ENCODE measurements at places on chromosomes 3 and 15.

DNA sequence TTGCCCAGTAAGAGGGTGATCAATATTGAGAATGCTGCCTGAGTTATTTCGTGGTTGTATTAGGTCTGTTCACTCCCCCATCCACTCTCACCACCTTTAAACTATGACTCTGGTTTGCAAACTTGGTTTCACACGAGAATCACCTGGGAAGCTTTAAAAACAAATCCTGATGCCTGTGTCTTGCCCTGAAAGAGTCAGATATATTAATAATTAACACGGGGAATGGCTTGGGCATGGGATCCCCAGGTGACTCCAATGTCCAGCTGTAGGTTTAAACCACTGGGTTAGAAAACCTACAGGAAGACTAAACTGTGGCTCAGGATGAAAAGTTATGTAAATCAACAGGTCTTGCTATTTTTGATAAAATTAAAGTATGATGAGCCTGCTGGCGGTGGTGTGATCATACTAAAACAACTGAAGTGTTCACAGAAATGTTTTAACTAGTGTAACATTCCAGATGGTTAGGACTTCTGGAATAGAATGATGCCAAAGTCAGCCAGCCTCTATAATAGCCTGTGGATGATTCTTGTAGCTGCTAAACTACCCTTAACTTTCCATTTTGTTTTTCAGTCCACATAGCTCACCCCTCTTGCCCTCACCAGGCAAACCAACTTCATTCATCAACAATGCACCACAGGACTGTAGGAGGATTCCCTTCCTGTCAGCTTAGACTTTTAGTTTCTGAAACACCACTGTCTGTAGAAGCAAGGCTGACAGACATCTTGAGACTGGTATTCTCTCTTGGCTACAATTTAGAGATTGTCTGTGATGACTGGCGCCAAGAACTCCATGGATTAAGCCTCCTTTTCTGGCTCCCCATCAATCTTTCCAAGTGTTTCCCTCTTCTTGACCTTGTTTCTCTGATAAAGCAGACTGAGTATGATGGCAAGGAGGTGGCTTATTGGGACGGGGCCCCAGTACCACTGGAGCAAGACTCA, 119.1 kb upstream of the ADAMTS9 start:
- no peak for DNase-seq

DNA sequence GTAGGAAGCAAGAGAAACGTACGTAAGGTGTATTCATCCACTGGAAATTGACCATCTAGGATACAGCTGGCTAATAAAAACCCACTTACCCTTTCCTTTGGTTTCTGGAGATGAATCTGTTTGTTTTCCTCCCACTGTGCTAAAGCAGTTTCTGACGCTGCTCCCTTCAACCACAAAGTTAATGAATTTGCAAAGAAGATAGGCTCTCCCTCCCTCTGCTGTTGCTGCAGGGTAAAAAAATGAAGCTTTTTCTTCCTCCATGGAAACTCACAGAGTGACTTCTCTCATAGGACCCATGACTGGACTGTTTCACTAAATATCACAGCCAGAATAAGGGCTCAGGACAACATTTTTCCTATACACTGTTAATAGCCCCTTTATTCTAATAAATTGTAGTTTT, 172.1 kb upstream of the LRRN1 start:
- no peak for DNase-seq

- DNase-seq, result no peak
Observed at GRCh38 chr3:49711489-49711888, 8.0 kb downstream of the AMIGO3 start.

- DNase-seq, result no peak
Observed at GRCh38 chr3:50254577-50255250, 14.2 kb upstream of the SEMA3B start.

DNA sequence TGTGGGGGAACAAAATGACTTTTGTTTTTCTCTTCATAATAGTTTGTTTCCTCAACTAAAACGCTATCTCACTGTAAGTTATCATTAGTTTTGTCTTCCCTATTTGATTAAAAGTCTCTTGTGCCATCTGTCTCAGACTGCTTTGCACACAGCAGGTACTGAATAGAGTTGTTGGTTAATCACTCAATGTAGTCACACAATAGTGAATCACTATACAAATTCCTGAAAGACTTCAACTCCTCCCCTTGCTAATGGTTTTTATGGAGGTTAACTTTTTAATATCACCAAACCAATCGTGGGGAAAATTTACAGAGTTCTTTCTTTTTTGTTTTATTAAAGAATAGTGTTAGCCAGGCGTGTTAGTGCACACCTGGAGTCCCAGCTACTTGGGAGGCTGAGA, 2.6 kb upstream of the NGLY1 start:
- no peak for DNase-seq

GRCh38 chr3:17195856-17196604, 311.3 kb downstream of the PLCL2 start:
- DNase-seq, result peak; percentile 5

GRCh38 chr3:187986514-187986934, 167.4 kb upstream of the LPP start:
- DNase-seq, result no peak

- DNase-seq, result no peak
Observed at GRCh38 chr3:152302521-152303021, 33.8 kb downstream of the MBNL1 start.

DNA sequence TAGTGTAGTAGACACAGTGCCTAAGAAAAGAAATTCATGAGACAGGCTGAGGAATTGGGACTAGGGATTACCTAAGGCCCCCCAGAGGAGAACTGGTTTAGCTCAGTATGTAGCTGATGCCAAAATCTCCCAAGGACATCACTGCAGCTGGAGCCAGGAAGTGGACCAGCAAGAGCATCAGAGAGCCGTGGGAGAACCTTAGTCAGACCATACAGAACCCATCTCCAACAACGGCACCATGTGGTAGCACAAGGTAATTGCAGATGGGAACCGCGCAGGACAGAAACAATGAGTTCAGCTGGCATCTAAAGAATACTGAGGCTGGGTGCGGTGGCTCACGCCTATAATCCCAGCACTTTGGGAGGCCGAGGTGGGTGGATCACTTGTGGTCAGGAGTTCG, 81.7 kb downstream of the WNT5A start:
- DNase-seq, result no peak

DNA sequence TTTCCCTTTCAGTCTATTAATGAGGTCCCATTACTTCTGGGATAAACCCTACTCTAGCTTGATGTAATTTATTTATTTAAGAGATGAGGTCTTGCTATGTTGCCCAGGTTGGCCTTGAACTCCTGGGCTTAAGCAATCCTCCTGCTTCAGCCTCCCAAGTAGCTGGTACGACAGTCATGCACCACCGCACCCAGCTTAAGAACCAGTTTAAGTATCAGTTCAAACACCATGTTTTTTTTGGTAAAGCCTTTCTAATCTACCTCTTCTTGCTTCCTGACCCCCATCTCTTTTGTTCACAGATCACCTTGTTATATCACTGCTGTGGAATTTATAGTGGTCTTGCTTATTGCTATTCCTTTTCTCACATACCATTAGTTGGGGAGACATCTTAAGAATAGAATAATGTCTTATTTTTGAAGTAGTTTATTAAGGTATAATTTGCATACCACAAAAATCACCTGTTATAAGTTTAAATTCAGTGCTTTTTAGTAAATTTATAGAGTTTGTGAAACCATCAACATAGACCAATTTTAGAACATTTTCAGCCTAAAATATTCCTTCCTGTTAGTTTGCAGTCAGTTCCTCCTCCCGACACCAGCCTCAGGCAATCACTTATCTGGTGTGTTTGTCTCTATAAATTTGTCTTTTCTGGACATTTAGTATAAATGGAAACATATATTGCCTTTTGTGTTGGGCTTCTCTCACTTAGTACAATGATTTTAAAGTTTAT, 257.9 kb downstream of the PDCD6IP start:
- DNase-seq, result no peak

DNA sequence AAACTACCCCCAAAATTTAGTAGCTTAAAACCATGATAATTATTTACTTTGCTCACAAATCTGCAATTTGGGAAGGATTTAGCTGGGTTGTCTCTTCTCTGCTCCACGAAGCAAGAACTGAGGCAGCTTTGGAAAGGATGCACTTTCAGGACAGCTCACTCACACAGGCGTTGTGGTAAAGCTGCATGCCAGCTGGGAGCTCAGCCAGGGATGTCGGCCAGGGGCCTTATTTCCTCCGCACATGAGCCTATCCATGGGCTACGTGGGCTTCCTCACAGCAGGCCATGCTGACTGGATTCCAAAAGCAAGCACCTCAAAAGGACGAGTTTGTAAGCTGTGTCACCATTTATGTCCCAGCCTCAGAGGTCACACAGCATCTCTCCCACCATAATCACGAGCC, 301.3 kb upstream of the IGF1R start:
- DNase-seq, result no peak

DNA sequence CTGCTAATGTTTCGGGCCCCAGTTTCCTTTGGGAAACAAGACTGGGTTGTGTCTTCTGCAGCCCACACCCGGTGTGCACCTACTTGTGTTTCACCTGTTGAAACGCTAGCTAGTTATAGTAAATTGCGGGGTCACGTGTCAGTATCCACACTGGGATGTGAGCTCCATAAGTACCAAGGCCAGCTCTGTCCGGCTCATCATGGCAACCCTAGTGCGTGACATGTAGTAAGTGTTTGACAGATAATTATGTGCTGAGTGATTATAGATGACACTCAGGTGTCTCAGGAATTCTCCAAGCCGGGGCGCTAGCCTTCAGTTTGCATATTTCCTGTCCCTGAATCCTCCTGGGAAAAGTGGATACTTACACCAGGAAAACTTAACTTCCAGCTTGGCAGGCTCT, 12.8 kb downstream of the APOD start:
- DNase-seq, result no peak

All from GM18507 (cell line).